MV-4-11 (cell line): ENCODE measurements at places on chromosomes 16 and 17.

DNA sequence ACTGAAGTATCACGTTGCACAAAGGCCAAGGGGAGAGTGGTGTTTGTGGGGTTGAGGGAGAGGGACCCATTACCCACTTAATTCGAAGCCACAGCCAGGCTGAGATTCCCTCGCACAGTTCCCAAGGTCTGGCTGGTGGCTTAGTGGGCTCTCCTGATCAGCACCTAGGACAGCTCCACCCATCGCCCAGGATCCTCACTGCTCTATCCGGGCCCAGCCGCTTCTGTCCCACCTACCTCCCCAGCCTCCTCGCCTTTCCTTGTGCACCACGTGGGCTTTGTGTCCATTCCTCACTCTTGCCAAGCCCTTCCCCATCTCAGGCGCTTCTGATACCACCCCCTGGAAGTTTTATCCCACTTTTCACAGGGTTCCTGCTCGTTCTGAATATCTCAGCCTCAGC, 163.5 kb downstream of the CCT6B start:
- no peak for DNase-seq

- DNase-seq: peak; percentile 51
Measured at GRCh38 chr17:76547183-76547641, 7.4 kb downstream of the PRCD start.

- peak; percentile 51 for DNase-seq
Measured at GRCh38 chr16:9159839-9160550, 68.6 kb downstream of the HAPSTR1 start.

GRCh38 chr17:59680314-59680713, 26.9 kb downstream of the PTRH2 start:
- DNase-seq: no peak

- no peak for DNase-seq
Measured at GRCh38 chr16:67546091-67546501, 16.2 kb upstream of the CTCF start.

DNA sequence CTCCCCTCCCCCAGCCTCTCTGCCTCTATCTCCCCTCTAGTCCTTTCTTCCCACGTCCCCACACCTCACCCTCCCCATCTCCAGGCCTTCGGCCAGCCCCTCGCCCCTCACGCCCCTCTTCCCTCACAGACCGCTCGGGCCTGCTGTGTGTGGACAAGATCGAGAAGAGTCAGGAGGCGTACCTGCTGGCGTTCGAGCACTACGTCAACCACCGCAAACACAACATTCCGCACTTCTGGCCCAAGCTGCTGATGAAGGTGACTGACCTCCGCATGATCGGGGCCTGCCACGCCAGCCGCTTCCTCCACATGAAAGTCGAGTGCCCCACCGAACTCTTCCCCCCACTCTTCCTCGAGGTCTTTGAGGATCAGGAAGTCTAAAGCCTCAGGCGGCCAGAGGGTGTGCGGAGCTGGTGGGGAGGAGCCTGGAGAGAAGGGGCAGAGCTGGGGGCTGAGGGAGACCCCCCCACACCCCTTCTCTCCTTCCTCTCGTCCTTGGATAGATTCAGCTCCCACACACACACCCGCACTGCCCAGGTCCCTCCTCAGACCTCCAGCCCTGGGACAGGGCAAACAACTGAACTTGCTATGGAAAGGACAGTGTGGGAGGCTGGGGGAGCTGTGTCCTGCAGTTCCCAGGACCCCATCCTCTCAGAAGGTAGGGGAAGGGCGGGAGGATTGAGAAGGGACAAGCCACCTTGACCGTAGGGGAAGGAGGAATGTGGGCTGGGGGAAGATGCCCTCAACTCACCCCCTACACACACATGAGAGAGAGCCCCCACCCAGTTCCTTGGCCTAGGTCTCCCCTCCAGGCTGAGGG, 11.1 kb downstream of the NR1D1 start:
- no peak for DNase-seq

GRCh38 chr16:75494661-75495075, 573 bp downstream of the CHST6 start:
- DNase-seq: no peak

- DNase-seq: peak; percentile 36
Measured at GRCh38 chr17:28494445-28495188, 11.5 kb upstream of the FOXN1 start.

- no peak for DNase-seq
Measured at GRCh38 chr17:81940538-81941483, 3.7 kb upstream of the PYCR1 start.

DNA sequence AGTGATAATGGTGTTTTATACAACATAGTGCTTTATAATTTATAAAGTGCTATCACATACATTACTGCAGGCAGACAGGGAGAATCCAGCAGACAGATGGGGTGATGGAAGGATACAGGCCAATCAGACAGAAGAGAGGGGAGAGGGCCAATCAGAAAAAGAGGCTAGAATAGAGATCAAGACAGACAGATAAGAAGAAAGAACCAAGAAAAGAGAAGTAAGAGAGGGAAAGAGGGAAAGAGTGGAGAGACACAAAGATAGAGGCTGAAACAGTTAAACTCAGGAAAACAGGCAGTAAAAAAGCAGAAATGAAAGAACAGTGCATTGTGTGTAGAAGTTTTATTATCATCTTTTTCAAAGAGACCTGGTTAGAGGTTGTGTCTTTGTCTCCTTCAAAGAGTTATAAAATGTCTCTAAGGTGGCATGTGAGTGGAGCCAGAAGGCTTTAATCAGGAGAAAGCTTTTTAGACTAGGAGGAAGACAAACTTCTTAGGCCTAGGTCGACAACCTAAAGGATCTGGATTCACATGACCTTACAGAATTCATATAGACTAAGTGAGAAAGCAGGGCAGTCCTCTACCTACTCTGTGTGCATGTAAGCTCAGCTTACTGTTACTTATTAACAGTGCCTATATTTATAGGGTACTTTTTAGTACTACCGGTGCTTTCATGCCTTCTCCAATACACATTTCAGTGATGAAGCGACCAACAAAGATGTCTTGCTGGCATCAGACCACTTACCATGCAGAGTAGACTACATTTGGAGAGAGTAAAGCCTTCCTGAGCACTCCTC, 8.3 kb upstream of the CHD3 start:
- DNase-seq: peak; percentile 70

GRCh38 chr16:21610766-21611165, 11.4 kb downstream of the METTL9 start:
- no peak for DNase-seq

DNA sequence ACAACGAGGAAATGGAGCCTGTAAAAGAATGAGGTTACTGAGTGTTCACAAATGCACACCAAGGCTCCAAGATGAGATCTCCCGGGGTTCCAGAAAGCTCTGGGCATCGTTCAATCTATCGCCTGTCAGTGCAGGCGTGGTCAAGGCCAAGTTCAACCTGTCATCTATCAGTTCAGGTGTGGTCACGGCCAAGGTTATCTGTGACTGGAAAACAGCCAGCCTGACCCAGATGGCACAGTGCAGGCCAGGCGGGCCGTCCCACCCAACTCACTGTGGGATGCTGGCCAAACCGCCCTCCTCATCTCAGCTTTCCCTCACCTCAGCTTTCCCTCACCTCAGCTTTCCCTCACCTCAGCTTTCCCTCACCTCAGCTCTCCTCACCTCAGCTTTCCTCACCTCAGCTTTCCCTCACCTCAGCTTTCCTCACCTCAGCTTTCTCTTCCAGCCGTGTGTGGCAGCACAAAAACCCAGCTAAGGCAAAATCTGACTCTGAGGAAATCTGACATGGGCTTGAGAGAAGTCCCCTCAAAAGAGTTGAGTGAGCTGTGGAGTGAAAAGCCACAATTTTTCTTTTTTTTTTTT, 2.4 kb downstream of the CHMP1A start:
- no peak for DNase-seq

- DNase-seq: no peak
Measured at GRCh38 chr16:1700246-1700645, 5.7 kb upstream of the MAPK8IP3 start.

GRCh38 chr17:2656283-2656682, 55.3 kb downstream of the CLUH start:
- DNase-seq: no peak

- no peak for DNase-seq
Measured at GRCh38 chr17:19313066-19313745, 49.3 kb downstream of the B9D1 start.

GRCh38 chr16:52690468-52690867, 143.5 kb upstream of the TOX3 start:
- no peak for DNase-seq
